Mesenchymal stem cell (in vitro differentiated cells and primary cell): ENCODE measurements at places on chromosomes 4 and X.

- no peaks in the 10 kb centered on the region for H3K36me3 ChIP-seq
- H3K4me1 ChIP-seq: peaks cover 1% of the 10 kb centered on the region
- no peaks in the 10 kb centered on the region for H3K27me3 ChIP-seq
- peak overlapping the region; percentile 71 for H3K27ac ChIP-seq
- DNase-seq: peak; percentile 91
- no peak overlapping the region for H3K4me3 ChIP-seq
Observed at GRCh38 chr4:123361195-123361861, 35.3 kb upstream of the SPRY1 start.

DNA sequence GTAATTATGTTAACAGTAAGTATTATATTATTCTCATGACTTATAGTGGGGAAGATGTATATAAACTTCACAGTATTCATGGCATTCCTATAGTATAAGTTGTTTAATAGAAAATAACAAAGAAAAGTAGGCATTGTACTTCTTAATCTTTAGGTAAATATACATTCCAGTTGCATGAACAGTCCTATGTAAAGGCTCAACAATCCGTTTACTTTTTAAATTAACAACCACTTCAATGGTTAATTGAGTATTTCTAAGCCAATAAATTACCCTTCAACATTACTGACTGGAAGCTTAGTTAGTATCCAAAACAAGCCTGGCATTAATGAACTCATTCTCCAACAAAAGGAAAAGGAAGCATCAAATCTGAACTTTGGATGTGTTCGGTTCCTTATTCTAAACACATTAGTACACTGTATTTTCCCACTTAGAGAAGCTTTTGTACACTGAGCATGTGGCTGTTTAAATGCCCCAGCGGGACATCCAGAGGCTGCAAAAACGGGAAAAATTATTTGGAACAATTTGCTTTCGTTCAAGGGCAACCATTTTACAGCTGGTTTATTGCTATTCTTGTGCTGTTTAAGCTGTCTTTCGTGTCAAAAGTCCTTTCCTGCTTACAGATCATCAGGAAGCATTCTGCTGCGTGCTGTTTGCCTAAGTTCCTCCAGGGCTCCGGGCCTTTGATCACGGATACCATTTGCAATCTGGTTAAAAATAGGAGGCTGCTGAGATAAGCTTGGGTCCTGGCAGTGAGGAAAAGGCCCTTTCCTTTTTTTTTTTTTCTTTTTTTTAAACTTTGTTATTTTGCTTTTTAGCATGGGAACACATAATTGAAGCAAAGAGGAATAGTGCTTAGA lies 460.3 kb downstream of the SPRY1 start:
- peak overlapping the region; percentile 68 for H3K27ac ChIP-seq
- peak; percentile 73 for DNase-seq
- H3K4me1 ChIP-seq: peaks cover 1% of the 10 kb centered on the region
- H3K4me3 ChIP-seq: no peak overlapping the region
- no peaks in the 10 kb centered on the region for H3K27me3 ChIP-seq

DNA sequence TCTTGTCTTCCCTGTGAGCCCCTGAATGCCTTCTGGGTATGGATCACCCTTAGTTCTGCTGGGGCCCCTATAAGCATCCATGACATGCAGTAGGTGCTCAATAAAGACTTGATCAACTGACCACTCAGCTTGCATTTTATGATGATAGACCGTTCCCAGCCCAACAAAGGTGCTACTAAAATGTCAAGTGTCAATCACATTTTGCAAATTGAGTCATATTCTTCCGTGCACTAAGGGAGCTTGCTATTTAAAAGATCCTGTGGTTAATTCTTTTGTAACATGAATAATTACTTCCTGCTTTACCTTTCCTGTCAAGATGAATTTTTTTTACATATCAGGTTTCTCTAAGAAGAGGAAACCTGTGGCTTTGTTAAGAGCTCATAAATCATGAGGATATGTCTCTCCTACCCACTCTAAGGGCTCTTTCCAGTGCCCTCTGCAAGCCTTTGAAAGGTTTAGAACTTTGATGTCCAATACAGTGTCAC lies 47.6 kb downstream of the SH3KBP1 start:
- no peaks in the 10 kb centered on the region for H3K4me1 ChIP-seq
- no peaks in the 10 kb centered on the region for H3K27me3 ChIP-seq
- H3K4me3 ChIP-seq: no peak overlapping the region
- H3K36me3 ChIP-seq: no peaks in the 10 kb centered on the region
- H3K27ac ChIP-seq: no peak overlapping the region

- no peaks in the 10 kb centered on the region for H3K4me1 ChIP-seq
- DNase-seq: no peak
- no peaks in the 10 kb centered on the region for H3K27me3 ChIP-seq
- H3K36me3 ChIP-seq: no peaks in the 10 kb centered on the region
- H3K27ac ChIP-seq: no peak overlapping the region
- H3K4me3 ChIP-seq: no peak overlapping the region
Observed at GRCh38 chrX:71514367-71515037, 18.4 kb upstream of the OGT start.

GRCh38 chr4:145609481-145610427 lies 9.4 kb upstream of the MMAA start:
- no peak overlapping the region for H3K4me3 ChIP-seq
- no peaks in the 10 kb centered on the region for H3K27me3 ChIP-seq
- peaks cover 5% of the 10 kb centered on the region for H3K4me1 ChIP-seq
- no peak overlapping the region for H3K27ac ChIP-seq
- peak; percentile 79 for DNase-seq

- H3K4me3 ChIP-seq: peak overlapping the region; percentile 70
- H3K27me3 ChIP-seq: peaks cover 14% of the 10 kb centered on the region
- H3K27ac ChIP-seq: no peak overlapping the region
- peaks cover 7% of the 10 kb centered on the region for H3K4me1 ChIP-seq
- H3K36me3 ChIP-seq: no peaks in the 10 kb centered on the region
Observed at GRCh38 chrX:48676893-48677270, 6.7 kb upstream of the WAS start.

- H3K27me3 ChIP-seq: peaks cover 18% of the 10 kb centered on the region
- no peaks in the 10 kb centered on the region for H3K4me1 ChIP-seq
- H3K4me3 ChIP-seq: no peak overlapping the region
- no peak overlapping the region for H3K27ac ChIP-seq
- no peak for DNase-seq
- H3K36me3 ChIP-seq: no peaks in the 10 kb centered on the region
Observed at GRCh38 chrX:71198066-71198465, 25.0 kb upstream of the GJB1 start.

GRCh38 chr4:169115897-169116254 lies 105.8 kb upstream of the CBR4 start:
- H3K36me3 ChIP-seq: peaks cover 81% of the 10 kb centered on the region
- DNase-seq: peak; percentile 93
- H3K4me1 ChIP-seq: peaks cover 15% of the 10 kb centered on the region
- peak overlapping the region; percentile 76 for H3K27ac ChIP-seq
- H3K27me3 ChIP-seq: no peaks in the 10 kb centered on the region

DNA sequence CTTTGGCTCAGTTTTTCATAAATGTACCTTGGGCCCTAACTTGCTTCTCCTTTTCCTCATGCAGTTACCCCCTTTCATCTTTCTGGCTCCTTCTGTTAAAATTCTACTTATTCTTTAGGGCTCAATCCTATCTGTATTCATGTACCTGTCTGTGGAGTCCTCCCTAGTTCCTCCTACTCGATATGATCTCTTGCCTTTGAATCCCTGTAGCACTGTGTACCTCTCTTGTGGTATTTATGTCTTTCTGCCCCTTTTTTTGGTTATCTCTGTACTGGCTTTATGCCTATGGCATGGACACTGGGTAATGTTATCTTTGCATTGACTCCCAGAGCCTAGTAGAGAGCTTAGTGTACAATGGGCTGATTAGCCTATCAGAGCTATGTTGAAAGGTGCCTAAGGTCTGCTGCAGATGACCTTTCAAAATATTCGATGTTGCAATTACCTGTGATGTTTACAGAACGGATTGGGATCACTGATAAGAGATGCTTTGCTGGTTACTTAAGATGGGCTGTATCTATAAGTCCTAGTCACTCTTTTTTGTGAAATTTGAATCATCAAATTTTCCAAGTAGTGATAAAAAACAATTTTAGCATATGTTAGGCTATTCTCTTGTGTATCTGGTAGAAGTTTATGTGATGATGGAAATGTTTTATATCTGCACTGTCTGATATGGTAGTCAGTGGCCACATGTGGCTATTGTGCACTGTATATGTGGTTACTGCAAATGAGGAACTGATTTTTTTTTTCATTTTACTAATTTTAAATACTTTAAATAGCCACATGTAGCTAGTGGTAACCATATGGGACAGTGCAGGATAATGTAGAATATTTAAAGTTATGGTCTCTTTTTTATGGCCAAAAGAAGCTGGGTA lies 33.5 kb downstream of the TMEM164 start:
- H3K27ac ChIP-seq: no peak overlapping the region
- peaks cover 39% of the 10 kb centered on the region for H3K27me3 ChIP-seq
- H3K36me3 ChIP-seq: no peaks in the 10 kb centered on the region
- no peak overlapping the region for H3K4me3 ChIP-seq
- DNase-seq: no peak

GRCh38 chr4:184728858-184729257 lies 5.0 kb downstream of the CENPU start:
- H3K27ac ChIP-seq: no peak overlapping the region
- peaks cover 5% of the 10 kb centered on the region for H3K36me3 ChIP-seq
- DNase-seq: no peak
- no peak overlapping the region for H3K4me3 ChIP-seq
- H3K4me1 ChIP-seq: peaks cover 5% of the 10 kb centered on the region

GRCh38 chrX:107673431-107673830 lies 45.1 kb downstream of the PRPS1 start:
- no peak overlapping the region for H3K27ac ChIP-seq
- peaks cover 24% of the 10 kb centered on the region for H3K27me3 ChIP-seq
- H3K36me3 ChIP-seq: no peaks in the 10 kb centered on the region

DNA sequence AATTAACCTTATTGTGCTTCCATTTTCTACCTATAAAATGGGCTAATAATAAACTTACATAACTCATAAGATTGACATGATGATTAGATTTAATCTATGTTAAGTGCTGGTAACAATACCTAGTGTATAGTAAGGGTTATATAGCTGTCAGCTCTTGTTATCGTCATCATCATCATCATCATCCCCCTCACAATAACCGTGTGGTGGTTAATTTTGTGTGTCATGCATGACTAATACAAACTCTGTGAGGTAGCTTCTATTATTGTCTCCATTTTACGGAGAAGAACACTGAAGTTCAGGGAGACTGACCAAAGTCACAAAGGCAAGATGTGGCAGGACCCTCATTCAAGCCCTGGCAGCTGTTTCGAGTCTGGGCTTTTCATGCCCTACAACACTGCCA lies 211.3 kb downstream of the PALLD start:
- no peak for DNase-seq
- H3K4me1 ChIP-seq: peaks cover 3% of the 10 kb centered on the region
- no peaks in the 10 kb centered on the region for H3K36me3 ChIP-seq
- H3K4me3 ChIP-seq: no peak overlapping the region
- no peak overlapping the region for H3K27ac ChIP-seq

DNA sequence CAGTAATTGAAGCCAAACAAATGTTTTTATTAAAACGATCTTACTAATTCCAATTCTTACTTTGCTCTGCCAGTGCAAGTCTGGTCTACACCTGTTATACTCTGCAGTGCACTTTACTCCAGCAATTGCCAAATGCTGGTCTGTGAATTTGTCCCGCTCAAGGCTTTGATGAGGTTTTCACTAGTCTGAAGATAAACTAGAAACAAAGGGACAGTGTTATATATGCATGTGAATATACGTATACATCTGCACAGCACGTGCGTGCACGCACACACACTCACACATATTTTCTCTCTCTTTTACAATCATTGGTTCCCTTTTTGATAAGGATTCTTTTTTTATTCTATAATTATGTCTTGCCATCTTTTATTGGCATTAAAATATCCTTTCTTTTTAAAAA lies 88.5 kb upstream of the LCORL start:
- no peaks in the 10 kb centered on the region for H3K36me3 ChIP-seq
- no peak overlapping the region for H3K27ac ChIP-seq
- DNase-seq: no peak
- H3K27me3 ChIP-seq: no peaks in the 10 kb centered on the region

- H3K4me3 ChIP-seq: no peak overlapping the region
- no peak overlapping the region for H3K27ac ChIP-seq
- peaks cover 8% of the 10 kb centered on the region for H3K4me1 ChIP-seq
- peaks cover 48% of the 10 kb centered on the region for H3K27me3 ChIP-seq
- no peaks in the 10 kb centered on the region for H3K36me3 ChIP-seq
Observed at GRCh38 chr4:153159728-153160221, 44.5 kb upstream of the TRIM2 start.
